ENCODE measurements at places on chromosomes 2 and 18.

GRCh38 chr2:126995621-126996377 lies 97.1 kb downstream of the TEX51 start:
- no peak for DNase-seq

GRCh38 chr2:9690252-9690651 lies 59.5 kb upstream of the YWHAQ start:
- DNase-seq: no peak

- no peak for DNase-seq
Measured at GRCh38 chr2:11309706-11310105, 34.7 kb downstream of the ROCK2 start.

- no peak for DNase-seq
Measured at GRCh38 chr2:134999521-134999920, 47.7 kb downstream of the MAP3K19 start.

DNA sequence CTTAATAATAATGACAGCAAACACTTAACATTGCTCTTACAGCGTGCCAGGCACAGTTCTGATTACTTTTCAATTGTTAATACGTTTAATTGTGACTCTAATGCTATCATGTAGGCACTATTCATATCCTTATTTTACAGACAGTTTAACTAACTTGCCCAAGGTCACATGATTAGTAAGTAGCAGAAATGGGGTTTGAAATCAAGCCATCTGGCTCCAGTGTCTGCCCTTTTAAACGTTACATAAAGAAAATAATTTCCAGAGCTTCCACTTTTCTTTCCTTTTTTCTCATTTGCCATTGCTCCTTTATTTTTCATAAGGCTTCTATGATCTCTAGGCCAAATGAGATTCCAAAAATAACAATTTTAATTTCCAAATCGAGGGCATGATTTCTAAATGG lies 50.6 kb upstream of the IKZF2 start:
- no peak for DNase-seq

- no peak for DNase-seq
Measured at GRCh38 chr2:234050455-234051135, at the start of gene SPP2. Gene SPP2, plus strand, starts transcription at chr2:234050702. Its CDS starts 85 bp downstream, at chr2:234050787.

DNA sequence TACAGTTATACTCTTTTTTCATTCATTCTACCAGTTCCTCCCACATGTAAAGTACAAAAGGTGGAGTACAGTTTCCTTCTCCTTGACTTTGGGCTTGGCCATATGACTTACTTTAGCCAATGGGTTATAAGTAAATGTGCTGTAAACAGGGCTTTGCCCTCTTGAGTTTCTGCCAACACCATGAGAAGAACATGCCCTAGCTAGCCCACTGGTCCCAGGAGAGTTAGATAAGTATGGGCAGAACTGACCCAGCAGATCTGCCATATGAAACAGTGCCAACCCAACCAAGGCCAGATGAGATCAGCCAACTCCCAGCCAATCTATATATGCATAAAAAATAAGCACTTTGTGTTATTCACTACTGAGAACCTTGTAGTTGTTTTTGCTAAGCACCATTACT lies 25.5 kb downstream of the ZC3H8 start:
- DNase-seq: no peak

DNA sequence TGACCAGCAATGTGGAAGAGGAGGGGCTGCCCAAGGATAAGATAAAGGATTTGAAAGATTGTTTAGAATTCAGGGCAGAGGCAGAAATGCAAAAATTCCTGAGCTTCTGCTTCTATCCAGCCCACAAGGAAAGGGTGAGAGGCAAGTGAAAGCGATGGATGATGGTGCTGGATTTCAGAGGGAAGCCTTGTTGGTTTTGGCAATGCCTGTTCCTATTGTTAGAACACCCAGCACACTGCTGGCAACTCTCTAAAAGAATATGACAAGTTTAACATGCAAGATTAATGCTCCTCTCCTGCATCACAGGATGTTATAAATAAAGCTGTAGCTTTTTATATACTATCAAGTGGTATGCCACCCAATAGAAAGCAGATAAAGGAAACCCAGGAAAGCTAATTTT lies 92.6 kb downstream of the ZNF385B start:
- DNase-seq: no peak

- DNase-seq: no peak
Measured at GRCh38 chr2:9191041-9191481, 15.6 kb upstream of the ASAP2 start.

GRCh38 chr2:150060341-150060740 lies 427.1 kb downstream of the RND3 start:
- DNase-seq: no peak

DNA sequence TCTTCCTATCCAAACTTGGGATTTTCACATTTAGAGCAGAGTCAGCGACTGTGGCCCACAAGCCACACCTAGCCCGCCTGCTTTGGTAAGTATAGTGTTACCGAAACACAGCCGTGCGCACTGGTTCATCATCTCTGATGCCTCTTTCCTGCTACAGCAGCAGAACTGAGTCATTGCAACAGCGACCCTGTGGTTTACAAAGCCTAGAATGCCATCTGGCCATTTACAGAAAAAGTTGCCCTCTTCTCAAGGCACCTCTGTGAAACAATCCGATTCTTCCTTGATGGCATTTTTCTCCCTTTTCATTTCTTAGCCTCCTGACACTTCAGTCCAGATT lies 10.7 kb upstream of the IAH1 start:
- no peak for DNase-seq
